ENCODE measurements at places on chromosomes 3 and 15.
A peak's percentile ranks its signal among the peaks of the same experiment; 100 is the strongest.

GRCh38 chr3:42190701-42191442 is 75.1 kb downstream of the CCK start:
- peak; percentile 68 for DNase-seq

DNA sequence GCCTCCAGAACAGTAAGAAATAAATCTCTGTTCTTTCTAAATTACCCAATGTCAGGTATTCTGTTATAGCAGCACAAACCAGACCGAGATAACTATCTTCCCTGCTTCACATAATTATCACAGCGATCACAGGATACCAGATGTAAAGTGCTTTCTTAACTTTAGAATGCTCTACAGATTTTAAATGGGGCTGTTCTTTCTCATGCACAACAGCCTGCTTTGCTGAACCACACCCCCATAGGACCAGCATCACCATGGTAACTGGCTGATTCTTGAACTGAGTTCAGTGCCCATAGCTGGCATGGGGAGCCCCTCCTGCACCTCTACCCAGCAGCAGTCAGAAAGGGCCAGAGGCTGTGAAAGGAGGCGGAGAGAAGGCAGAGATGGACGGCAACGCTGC is 7.8 kb downstream of the CD80 start:
- no peak for DNase-seq

- no peak for DNase-seq
Observed at GRCh38 chr15:52749258-52749657, 40.9 kb downstream of the ONECUT1 start.

DNA sequence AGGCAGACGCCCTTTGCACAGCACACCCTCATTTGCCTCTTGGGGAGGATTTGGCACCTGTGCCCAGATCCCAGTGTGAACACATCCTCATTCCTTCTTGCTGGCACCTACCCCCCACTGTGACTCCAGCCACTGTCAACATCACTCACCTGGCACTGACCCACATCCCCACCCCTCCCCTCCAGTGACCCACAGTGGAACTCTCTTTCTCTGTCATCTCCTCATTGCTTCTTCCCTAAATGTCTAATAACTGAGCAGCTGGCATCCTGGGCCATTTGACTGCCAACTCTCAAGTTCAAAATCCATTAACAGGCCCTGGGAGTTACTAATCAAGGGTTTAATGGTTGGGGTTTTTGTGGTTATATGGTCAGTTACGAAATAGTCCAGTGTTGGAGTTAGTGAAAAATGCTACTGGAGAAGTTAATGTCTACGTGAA is 14.4 kb downstream of the SNAPC5 start:
- DNase-seq: no peak

GRCh38 chr3:123067689-123068600 is 1.1 kb downstream of the PDIA5 start:
- DNase-seq: no peak

GRCh38 chr3:52277071-52277964 is 1.1 kb downstream of the WDR82 start:
- peak; percentile 60 for DNase-seq

- DNase-seq: no peak
Observed at GRCh38 chr3:30741889-30742288, 135.5 kb downstream of the TGFBR2 start.

GRCh38 chr3:149673393-149673792 is 15.6 kb upstream of the WWTR1 start:
- DNase-seq: no peak

DNA sequence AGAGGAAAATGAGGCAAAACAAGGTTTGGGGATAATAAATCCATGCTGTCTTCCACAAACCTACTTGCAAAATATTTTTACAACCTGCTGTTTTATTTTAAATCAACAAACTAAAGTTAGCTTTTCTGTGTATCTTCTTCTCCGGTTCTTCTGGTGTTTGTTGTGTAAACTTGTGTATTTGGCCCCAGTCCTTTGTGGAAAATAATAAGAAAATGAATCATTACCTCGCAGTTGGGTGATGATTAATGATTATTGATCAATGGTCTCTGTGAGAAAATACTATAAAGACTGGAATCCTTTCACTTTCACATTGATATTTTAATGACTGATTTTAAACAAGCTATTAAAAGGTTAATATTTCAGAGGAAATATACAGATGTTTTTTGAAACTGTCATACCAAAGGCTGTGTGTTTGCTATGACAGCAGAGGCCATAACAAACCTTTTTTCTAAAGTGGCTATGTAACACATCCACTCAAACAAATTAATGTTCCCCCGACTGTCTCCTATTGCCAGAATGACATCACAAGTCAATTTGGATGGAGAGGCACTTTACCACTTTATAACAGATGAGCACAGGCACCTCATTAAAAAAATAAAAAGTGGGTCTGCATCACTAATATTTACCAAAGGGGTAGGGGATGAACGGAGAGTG is 152.5 kb downstream of the MEX3B start:
- DNase-seq: no peak

GRCh38 chr3:189488241-189488767 is 142.9 kb upstream of the TP63 start:
- no peak for DNase-seq

- DNase-seq: no peak
Observed at GRCh38 chr3:64462203-64462602, 225.6 kb downstream of the ADAMTS9 start.

DNA sequence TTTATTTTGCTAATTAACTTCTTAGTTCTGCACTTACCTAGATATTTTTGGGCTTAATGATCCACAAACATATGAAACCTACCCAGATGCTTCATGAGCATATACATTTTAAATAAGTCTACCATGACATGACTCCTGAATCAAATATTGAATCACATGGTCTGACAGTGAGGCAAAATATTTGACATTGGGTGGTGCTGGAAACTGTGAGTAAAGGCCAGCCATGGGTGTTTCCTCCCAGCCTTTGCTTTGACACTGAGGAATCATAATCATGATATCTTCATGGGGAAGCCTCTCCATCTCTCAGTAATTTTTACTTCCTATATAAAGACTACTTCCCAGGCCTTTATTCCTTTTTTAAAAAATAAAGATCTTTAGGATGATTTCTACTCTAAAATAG is 22.8 kb upstream of the SSR3 start:
- DNase-seq: no peak

GRCh38 chr15:48177383-48177765 is 721 bp downstream of the MYEF2 start:
- no peak for DNase-seq

DNA sequence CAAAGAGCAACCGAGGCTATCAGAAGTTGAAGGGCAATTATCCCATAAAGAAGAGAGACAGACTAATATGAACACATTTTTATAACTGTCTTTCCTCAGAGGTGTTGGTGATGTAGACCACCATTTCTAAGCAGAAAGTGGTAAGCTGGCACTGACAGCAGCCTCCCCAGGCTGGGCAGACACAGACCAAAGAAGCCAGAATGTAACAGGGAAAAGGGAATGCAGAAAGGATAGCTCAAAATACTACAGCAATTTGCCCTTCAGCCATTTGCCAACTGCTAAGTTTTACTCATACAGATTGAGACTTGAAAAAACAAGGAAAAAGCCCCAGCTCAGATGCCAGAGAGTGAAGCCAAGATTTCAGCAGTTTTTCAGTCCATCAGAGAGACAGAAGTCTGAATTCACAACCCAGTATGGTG is 73.5 kb upstream of the ABI3BP start:
- no peak for DNase-seq

- no peak for DNase-seq
Observed at GRCh38 chr15:57328479-57328878, 47.8 kb upstream of the CGNL1 start.

DNA sequence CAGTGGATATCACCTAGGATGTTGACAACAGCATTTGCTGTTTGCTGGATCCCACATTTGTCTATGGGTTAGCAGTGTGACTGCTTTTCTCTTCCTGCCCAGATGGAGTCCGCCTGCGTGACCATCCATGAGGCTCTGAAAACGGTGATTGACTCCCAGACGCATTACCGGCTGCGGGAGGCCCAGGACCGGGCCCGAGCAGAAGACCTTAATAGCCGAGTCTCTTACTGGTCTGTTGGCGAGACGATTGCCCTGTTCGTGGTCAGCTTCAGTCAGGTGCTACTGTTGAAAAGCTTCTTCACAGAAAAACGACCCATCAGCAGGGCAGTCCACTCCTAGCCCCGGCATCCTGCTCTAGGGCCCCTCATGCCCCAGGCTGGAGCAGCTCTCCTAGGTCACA is 11.0 kb downstream of the TMED3 start:
- DNase-seq: no peak

GRCh38 chr3:115423170-115423569 is 200.1 kb upstream of the GAP43 start:
- no peak for DNase-seq

GRCh38 chr3:15241341-15241740 is 35.3 kb downstream of the CAPN7 start:
- DNase-seq: no peak

- DNase-seq: no peak
Observed at GRCh38 chr15:78407608-78408354, 30.2 kb upstream of the IREB2 start.

GRCh38 chr3:37170513-37170912 is 3.9 kb downstream of the LRRFIP2 start:
- no peak for DNase-seq

DNA sequence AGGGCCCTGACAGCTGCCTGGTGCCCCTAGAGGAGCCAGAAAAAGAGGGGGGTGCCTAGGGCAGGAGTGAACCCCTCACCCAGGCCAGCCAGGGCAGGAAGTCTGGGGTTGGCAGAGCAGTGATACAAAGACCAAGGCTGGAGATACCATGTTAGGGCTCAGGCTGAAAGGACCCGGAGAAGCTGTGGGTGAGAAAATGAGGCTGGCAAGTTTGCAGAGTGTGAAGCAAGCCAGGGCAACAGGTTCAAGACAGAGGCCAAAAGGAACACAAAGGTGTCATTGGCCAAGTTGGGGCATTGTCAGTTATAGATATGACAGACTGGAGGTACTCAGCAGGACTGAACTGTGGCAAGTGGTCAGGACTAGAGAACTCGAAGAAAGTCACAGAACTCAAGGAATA is 40.6 kb upstream of the IREB2 start:
- DNase-seq: no peak

- no peak for DNase-seq
Observed at GRCh38 chr15:27399241-27399640, 428.3 kb downstream of the GABRG3 start.

GRCh38 chr15:80496096-80496495 is 91.9 kb downstream of the ARNT2 start:
- DNase-seq: no peak

GRCh38 chr3:86869566-86869965 is 121.4 kb downstream of the VGLL3 start:
- DNase-seq: no peak

DNA sequence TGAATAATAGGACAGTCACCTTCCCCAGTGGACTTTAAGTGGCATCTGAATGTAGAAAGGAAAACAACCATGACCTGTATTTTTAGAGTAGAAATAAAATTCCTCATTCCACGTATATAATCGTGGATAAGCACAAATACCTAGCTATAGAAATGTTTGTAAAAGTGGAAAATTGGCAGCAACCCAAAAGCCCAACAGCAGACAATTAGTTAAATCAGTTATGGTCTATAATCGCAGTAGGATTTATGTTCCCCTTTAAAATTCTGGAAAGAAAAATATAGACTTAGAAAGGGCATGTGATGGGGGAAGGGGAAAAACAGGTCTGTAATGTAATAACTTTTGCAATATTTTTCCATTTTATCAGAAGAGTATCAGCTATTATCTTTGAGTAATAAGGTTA is 241.9 kb upstream of the ST8SIA2 start:
- no peak for DNase-seq

GRCh38 chr3:77535116-77535515 is 495.2 kb downstream of the ROBO2 start:
- no peak for DNase-seq

DNA sequence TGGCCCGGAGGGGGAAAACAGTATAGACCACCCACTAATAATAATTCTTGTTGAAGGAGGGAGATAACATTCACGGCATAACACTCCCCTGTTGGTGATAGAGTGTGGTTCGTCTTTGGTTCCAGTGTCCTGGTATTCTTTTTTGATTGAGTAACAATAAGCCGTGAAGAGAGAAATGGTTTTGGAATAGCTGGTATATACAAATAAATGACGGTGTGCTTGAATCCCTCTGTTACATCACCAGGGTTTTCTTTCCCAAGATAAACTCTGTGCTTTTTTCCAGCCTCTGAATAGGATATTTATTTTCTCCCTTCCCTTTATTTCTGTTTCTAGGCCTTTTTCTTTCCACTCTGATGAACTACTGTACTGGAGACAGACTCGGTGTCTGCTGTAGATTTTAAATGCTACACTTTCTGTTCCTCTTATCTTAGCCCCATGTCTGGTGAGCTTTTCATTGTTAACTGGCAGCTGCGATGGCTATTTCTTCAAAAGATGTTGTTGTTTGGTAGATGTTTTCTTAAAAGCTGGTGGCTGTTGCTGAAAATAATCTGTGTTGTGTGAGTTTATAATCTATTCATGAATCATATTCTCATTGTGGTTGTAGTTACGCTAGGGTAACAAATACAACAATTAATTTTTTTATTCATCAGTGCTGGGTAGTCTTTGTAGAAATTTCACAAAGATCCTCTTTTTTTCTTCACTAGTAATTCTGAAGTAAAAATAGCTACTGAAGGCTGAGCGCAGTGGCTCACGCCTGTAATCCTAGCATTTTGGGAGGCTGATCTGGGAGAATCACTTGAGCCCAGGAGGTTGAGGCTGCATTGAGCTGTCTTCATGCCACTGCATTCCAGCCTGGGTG is 15.5 kb upstream of the SCAANT1 start:
- no peak for DNase-seq

GRCh38 chr3:121985846-121986245 is 36.2 kb downstream of the ILDR1 start:
- DNase-seq: no peak
